Immature natural killer cell (primary cell): ENCODE measurements at places on chromosomes 1 and 21.
A peak's percentile ranks its signal among the peaks of the same experiment; 100 is the strongest.

- DNase-seq, result peak; percentile 47
Measured at GRCh38 chr1:212158912-212159796, 123.6 kb downstream of the DTL start.

GRCh38 chr21:18630446-18630845, 226.9 kb upstream of the TMPRSS15 start:
- no peak for DNase-seq

DNA sequence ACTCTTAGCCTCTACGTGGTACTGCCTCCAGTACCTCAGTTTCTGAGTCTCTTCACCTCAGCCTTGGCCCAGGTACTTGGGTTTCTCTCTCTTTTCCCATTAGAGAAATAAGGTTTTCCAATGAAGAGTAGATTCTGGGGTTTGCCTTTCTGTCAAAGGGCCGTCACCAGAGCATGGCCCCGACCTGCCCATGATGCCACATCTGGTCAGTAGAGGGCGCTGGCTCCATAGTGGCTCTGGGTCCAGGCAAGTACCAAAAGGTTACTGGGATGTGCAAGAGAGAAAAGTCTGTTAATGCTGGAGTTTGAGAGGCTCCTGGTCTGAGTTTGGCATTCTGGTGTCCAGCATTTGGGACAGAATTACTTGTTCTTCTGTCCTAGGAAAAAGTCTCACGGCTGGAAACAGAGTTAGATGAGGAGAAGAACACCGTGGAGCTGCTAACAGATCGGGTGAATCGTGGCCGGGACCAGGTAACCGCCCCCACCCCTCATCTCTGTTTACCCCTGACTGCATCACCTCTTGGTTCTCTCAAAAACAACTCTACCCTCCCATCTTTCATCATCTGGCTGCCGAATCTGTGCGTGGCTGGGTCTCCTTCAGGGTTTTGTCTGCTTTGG, 5.3 kb upstream of the TUFT1 start:
- DNase-seq, result peak; percentile 56

- DNase-seq, result no peak
Measured at GRCh38 chr1:70038025-70038424, 167.4 kb downstream of the LRRC40 start.

- no peak for DNase-seq
Measured at GRCh38 chr1:216614011-216614934, 109.0 kb downstream of the ESRRG start.

DNA sequence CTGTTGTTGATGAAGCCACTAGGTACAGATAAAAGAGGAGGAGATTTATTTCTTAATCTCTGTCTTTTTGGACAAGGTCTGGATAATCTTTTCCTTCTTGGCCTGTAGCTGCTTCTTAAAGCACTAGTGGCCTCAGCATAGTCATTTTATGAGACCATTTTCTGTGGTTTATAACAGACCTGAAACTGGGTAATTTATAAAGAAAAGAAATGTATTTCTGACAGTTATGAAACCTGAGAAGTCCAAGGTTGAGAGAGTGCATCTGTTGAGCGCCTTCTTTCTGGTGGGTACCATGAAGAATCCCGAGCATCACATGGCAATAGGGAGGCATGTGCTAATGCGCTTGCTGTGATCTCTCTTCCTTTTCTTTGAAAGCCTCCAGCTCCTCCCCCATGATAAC, 36.7 kb upstream of the PDC start:
- no peak for DNase-seq

DNA sequence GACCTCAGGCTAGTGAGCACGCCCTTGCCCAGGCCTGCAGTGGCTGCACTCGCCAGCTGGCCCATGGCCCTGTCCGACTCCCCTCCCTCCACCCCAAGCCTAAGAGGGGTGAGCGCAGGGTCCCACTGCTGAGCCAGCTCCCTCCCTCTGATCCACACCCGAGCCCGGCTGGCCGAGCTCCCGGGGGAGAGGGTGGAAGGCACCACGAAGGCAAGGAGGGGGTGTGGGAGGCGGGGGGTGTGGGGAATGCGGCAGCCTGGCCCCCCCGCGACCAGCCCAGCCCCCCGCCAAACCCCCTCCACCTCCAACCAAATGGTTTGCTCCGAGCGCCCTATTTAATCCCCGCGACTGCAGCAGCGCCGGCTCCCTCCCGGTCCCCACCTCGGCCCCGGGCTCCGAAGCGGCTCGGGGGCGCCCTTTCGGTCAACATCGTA, at the start of gene CADM3:
Gene CADM3 (plus strand): TSS at position 362 of the 434 bp plus-strand sequence. CDS start 151 bp downstream, outside the sequence.
- DNase-seq, result no peak

DNA sequence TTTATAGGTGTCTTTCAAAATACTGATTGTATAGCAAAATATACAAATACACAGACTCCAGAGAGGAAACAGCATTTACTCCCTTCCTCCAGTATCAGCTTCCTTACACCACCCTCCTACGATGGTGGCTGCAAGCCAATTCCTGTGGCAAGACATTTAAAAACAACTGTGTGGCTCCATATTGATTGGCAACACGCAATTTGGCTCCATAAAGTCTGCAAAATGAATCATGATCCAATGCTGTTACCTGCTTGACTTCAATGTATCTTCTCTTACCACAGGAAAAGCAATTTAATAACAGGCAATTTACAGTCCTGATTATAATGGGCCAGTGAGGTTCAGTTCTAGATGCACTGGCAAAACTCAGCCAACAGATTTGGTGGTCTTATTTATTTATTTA, 19.7 kb upstream of the ATP6V1G3 start:
- no peak for DNase-seq

DNA sequence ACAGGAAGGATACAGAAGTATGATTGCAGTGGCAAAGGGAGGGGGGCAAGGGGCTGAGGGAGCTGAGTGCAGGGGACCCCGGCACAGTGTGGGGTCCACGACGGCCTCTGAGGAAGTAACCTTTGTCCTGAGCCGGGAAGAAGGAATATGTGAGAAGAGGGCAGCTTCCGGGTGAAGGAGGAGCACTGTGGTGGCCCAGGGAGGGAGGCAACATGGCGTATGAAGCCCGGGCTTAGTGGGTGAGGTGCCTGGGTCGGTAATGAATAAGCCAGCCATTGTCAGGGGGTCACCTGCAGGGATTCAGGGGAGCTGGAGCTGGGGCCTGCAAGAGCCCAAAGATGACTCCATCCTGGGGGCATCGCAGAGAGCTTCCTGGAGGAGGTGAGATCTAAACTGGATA, 200.4 kb downstream of the FOXD2 start:
- DNase-seq, result no peak

GRCh38 chr1:185574139-185574875, 159.9 kb upstream of the HMCN1 start:
- no peak for DNase-seq

DNA sequence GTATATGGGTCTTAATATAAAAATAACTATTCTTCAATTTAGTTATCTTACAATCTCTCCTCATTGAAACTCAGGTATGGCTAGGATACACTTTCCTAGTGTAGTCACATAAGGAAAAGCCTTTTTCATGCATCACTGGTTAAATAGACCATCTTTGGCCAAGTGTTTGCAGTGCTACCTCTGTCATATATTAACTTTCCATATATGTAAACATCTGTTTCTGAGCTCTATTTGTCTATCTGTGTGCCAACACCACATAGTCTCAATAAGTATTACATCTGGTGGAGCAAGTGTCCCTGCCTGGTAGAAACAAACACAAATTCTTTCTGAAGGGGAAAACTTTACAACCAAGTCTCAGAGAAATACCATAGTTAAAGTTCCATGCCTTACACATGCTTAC, 134.6 kb downstream of the TSEN15 start:
- no peak for DNase-seq

DNA sequence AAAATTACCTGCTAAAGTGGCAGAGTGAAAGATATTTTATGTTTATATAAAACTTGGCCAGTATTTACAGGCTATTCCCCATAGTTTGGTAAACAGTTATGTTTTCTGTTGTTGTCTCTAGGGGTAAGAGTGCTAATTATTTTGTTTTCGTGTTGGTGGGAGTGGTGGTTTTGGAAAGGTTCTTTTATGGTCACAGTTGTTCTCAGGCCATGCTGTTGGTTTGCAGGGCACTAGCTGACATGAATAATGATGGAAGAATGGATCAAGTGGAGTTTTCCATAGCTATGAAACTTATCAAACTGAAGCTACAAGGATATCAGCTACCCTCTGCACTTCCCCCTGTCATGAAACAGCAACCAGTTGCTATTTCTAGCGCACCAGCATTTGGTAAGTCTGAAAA, 92.5 kb downstream of the ITSN1 start:
- DNase-seq, result no peak

GRCh38 chr1:154157520-154158306, 2.8 kb upstream of the NUP210L start:
- DNase-seq, result peak; percentile 73

DNA sequence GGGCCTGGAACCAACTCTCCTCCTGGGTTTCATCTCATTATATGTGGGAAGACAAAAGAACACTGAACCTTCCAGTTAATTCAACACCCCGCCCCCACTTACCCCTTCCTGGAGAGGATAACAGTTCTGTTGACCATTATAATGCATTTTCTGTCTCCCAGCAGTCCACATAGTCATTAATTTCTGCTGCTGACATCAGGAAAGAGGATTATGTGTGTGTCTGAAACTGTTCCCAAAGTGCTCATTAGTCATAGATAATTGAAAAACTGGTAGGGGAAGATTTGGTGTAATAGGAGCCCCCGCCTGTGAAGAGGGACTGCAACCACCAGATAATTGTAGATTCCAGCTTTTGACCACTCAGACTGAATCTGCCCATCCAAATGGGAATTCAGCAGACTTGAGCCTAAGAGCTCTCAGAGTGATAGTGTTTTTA, 208.7 kb downstream of the FGGY start:
- no peak for DNase-seq

DNA sequence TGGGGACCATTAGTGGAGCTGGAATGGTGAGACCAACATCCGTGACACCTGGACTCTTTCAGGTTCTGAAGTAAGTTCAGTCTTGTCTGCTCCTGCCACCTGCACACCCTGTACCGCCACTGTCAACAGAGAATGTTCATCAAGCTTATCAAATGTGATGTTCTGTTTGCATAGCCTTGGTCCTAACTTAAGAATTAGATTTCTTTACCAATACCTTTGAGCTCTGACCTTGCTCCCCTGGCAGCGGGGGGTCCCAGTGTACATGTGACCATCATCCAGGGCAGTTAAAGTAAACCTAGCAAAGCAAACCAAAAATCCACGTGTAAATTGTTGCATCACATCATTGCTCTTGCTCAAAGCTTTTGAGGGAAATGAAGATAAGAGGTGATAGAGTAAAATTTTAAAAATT, 14.5 kb downstream of the SLC25A33 start:
- DNase-seq, result no peak

GRCh38 chr1:41151846-41152245, 90.3 kb downstream of the SCMH1 start:
- no peak for DNase-seq

GRCh38 chr1:114982251-114982650, 47.4 kb upstream of the TSHB start:
- no peak for DNase-seq

GRCh38 chr1:110731529-110731928, 56.8 kb upstream of the KCNA3 start:
- no peak for DNase-seq

DNA sequence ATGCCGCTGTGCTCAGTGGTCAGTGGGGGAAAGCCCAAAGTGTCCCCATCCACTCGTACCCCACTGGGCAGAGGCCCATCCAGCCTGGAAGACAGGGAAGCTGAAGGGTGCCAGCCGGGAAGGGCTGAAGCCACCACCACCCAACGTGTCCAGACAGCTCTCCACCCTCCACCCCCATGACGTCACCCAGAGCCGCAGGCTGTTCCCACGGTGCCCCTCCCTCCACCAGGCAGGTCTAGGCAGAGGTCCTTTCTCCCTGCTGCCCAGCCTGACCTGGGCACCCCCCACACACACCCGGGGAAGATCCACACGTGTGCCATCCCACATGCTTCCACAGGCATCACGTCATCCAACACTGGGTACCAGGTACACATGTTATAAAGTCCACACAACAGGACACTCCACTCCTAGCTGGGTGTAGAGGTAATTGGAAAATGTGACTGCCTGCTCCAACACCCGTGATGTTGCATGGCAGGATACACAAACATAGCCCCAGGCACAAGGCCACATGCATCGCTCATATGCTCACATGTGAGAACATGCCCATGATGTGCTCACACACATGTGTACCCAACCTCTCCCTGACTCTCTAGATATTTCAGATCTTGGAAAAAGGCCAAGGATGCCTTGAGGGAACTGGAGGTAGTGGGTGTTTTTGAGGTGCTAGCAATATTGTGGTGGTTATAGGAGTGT, 5.1 kb upstream of the ARHGAP30 start:
- no peak for DNase-seq

GRCh38 chr1:85630493-85630892, 49.9 kb downstream of the CCN1 start:
- DNase-seq, result no peak

DNA sequence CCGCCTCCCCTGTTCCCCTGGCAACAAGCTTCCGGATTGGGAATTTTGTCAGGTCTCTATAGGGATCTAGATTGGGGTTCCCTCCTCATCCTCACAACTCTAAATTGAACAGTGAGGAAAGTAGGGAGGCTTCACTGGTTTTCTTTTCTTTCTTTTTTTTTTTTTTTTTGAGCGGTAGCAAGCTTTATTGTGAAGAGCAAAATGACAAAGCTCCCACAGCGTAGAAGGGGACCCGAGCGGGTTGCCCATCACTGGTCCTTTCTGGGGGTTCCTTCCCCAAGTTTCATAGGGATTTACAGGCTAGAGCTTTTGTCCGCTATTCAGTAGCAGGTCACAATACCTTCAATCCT, 10.3 kb downstream of the ARHGEF2 start:
- no peak for DNase-seq

DNA sequence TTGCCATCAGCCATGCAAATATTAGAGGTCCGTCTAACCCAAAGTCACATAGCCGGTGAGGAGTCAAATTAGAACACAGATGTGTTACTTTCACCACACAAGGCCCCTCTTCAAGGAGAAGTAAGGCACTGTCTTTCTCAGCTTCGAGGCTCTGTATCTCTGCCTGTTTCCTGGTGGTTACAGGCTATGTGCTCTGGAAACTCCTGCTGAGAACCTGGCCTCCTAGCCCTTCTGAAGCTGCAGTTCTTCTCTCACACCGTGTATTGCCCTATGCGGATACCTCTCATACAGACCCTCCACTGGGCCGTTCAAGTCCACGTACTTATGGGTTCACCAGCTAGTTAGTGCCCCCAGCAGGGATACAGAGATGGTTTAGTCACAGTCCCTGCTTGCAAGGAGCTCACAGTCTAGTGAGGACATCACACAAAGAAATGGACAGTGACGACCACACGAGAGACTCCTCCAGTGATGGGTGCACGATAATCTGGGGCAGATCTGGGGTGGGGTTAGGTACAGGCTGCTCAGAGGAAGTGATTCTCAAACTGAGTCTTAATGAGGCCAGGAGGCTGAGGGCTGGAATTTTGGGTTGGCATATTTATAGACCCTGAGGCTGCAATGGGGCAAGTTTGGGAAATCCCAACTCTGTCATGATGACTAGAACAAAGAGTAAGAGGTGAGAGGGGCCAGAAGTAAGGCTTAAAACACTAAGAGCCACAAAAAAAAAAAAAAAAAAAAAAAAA, 22.8 kb upstream of the ELOA start:
- DNase-seq, result no peak
